Breast epithelium (tissue), 4 donors: ENCODE measurements at places on chromosomes 3 and 15. TPM values are rescaled to one million over a fixed set of nuclear protein-coding genes. Genes with fewer than 3 reads are reported as not detected.

The PLOD2 gene
- 71.5 TPM for total RNA-seq

- DNase-seq: no peak
Observed at GRCh38 chr15:66369773-66370651, 13.5 kb upstream of the TIPIN start.

The LDHAL6B gene
- not detected for total RNA-seq

The IQCH gene
- total RNA-seq: 6.6 TPM

The UBAP1L gene
- 10.0 TPM for total RNA-seq

The CYP1A1 gene
- total RNA-seq: 4.8 TPM

The SEC62 gene
- total RNA-seq: 56.1 TPM

- peak; percentile 79 for DNase-seq
Observed at GRCh38 chr3:49839193-49839809, 17.1 kb downstream of the TRAIP start.

GRCh38 chr15:88231909-88232644, 24.5 kb downstream of the NTRK3 start:
- no peak for DNase-seq

The TATDN2 gene
- 18.7 TPM for total RNA-seq

The SCG3 gene
- total RNA-seq: not detected
